ENCODE measurements at places on chromosomes 6 and 20. TPM values are rescaled to one million over a fixed set of nuclear protein-coding genes. Genes with fewer than 3 reads are reported as not detected.

GRCh38 chr6:167047554-167047953 lies 48.4 kb downstream of the CEP43 start:
- peak overlapping the region; percentile 76 for H3K27ac ChIP-seq
- H3K4me3 ChIP-seq: peak overlapping the region; percentile 34
- peaks cover 9% of the 10 kb centered on the region for H3K36me3 ChIP-seq

DNA sequence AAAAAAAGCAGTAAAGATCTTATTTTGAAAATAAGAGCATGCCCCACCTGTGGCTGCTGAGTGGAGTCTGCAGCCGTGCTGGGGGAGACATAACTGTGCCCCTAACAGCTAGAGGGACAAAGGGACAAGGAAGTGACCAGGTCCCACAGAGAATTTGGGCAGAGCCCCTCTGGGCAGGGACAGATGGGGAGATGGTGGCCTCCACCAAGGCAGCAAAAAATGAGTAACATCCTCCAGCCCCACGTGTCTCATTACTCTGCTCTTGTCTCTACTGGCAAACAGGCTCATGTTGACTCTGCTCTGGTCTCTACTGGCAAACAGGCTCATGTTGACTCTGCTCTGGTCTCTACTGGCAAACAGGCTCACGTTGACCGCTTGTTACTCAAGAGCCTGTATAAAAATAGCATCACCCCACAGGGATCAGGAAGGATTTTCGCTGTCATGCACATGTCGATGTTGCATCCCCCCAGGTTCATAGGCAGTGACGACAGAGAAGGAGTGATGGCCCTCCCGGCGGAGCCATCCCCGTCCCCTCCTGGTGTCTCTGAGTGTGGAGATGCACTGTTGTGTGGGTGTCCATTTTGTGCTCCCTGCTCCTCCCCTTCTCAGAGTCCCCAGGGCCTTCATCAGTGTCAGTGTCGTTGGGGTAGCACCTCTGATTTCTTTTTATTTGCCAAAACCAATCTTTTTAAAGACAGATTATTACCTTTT lies 17.3 kb upstream of the PCMTD2 start:
- no peak overlapping the region for H3K27ac ChIP-seq
- H3K27me3 ChIP-seq: peaks cover under 1% of the 10 kb centered on the region
- no peaks in the 10 kb centered on the region for H3K36me3 ChIP-seq
- H3K4me1 ChIP-seq: peaks cover 7% of the 10 kb centered on the region

GRCh38 chr20:49865559-49865958 lies 49.8 kb downstream of the SPATA2 start:
- peaks cover 31% of the 10 kb centered on the region for H3K36me3 ChIP-seq
- no peaks in the 10 kb centered on the region for H3K27me3 ChIP-seq
- DNase-seq: no peak
- peaks cover 3% of the 10 kb centered on the region for H3K4me1 ChIP-seq
- H3K4me3 ChIP-seq: no peak overlapping the region

DNA sequence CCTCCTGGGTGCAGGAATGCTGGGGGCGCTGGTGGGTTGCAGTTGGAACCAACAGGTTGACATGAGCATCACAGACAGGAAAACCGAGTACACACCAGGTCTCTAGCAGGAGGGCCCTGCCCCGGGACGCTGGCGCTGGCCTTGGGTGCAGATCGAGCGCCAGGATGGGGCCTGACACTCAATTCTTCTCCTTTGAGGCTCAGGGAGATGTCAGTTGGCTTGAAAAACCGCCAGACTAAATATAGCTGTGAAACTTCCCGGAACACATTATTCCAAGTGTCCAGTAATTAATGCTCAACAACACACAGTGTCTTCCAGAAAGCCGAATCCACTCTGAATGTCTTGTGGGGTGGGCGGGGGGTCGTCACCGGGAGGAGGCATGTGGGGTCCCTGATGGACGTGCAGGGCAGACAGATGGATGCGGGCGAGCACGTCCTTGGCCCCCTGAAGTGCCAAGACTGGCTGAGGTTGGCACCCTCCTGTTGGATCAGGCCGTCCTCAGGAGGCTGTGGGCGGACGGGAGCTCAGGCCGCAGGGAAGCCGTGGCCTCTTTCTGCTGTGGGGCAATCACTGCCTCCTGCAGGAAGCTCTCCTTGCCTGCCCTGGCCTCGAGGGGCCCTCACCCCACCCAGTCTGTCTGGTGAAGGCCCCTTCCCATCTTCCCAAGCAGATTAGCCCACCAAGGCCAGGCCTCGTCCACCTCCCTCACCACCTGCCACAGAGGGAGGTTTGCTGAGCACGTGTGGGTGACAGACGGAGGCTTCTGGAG lies 19.4 kb upstream of the GATA5 start:
- no peak overlapping the region for H3K27ac ChIP-seq
- H3K4me1 ChIP-seq: peaks cover 5% of the 10 kb centered on the region
- peaks cover 1% of the 10 kb centered on the region for H3K27me3 ChIP-seq

DNA sequence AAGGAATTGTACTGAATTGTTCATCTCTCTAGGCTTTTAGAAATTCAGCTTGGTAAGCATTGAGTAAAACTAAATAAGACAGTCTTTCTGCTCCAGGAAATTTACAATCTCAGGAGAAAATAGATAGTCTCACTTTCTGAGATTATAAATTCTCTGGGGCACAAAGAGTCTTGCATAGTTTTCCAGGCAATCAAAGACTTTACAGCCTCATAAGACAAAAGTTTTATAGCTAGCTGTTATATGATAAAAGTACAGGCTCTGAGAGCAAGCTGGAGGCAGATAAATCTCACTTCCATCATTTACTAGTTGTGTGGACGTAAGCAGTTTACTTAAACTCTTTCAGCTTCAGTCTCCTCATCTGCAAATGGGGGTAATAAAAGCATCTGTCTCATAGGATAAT lies 11.4 kb downstream of the FRK start:
- H3K4me3 ChIP-seq: no peak overlapping the region
- H3K27me3 ChIP-seq: peaks cover 8% of the 10 kb centered on the region
- no peak overlapping the region for H3K27ac ChIP-seq

GRCh38 chr6:3063733-3064700 lies 4.3 kb upstream of the RIPK1 start:
- peaks cover 32% of the 10 kb centered on the region for H3K4me1 ChIP-seq
- DNase-seq: peak; percentile 95
- peak overlapping the region; percentile 91 for H3K4me3 ChIP-seq
- peak overlapping the region; percentile 85 for H3K27ac ChIP-seq

GRCh38 chr20:41694796-41695195 lies 76.6 kb upstream of the CHD6 start:
- peaks cover 2% of the 10 kb centered on the region for H3K27me3 ChIP-seq
- no peaks in the 10 kb centered on the region for H3K36me3 ChIP-seq
- no peak for DNase-seq
- peak overlapping the region; percentile 77 for H3K27ac ChIP-seq
- peaks cover 13% of the 10 kb centered on the region for H3K4me1 ChIP-seq
- H3K4me3 ChIP-seq: no peak overlapping the region

- H3K36me3 ChIP-seq: no peaks in the 10 kb centered on the region
- no peak for DNase-seq
- no peak overlapping the region for H3K27ac ChIP-seq
- no peak overlapping the region for H3K4me3 ChIP-seq
- H3K4me1 ChIP-seq: no peaks in the 10 kb centered on the region
Observed at GRCh38 chr6:112906726-112907125, 559.6 kb downstream of the RFPL4B start.

GRCh38 chr6:83378621-83379388 lies 52.0 kb downstream of the ME1 start:
- no peak for DNase-seq
- peaks cover under 1% of the 10 kb centered on the region for H3K27me3 ChIP-seq
- H3K4me1 ChIP-seq: no peaks in the 10 kb centered on the region
- H3K36me3 ChIP-seq: no peaks in the 10 kb centered on the region
- H3K4me3 ChIP-seq: no peak overlapping the region
- no peak overlapping the region for H3K27ac ChIP-seq

DNA sequence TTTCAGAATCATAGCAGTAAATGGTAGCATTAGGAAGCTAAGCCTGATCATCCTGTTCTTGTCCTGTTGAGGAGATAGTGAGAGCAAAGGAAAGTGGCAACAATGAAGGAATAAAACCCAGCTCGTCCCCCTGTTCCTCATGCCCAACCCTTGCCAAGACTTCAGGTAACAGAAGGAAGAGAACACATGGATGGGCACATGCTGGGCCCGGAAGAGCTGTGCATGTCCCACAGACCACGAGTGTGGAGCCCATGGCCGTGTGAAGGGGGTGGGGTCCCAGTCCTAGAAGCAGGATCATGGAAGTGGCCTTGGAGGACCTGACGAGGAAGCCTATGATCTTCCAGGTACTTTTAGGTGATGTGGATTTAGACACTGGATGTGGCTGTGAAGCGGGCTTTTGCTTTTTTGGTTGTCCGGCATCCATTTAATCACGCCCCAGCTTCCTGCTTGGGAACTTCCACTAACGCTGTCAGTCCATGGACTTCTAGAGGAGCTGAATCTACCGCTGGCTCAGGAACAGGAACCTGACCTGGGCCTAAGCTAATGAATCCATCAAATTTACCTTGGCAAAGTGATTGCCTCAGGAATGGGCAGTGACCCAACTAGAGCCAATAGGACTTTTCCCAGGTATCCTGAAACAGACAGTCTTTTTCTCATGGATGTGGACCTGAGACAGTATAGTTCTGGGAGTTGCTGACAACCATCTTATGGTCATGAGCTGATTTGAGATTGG lies 79.3 kb upstream of the ARMC2 start:
- peaks cover 2% of the 10 kb centered on the region for H3K27me3 ChIP-seq
- peaks cover 7% of the 10 kb centered on the region for H3K4me1 ChIP-seq
- H3K36me3 ChIP-seq: no peaks in the 10 kb centered on the region

- no peaks in the 10 kb centered on the region for H3K36me3 ChIP-seq
- no peak overlapping the region for H3K4me3 ChIP-seq
- H3K27me3 ChIP-seq: no peaks in the 10 kb centered on the region
- no peak for DNase-seq
- no peak overlapping the region for H3K27ac ChIP-seq
Observed at GRCh38 chr6:48658915-48659314, 547.9 kb upstream of the PTCHD4 start.

- DNase-seq: peak; percentile 51
- H3K36me3 ChIP-seq: no peaks in the 10 kb centered on the region
- no peak overlapping the region for H3K4me3 ChIP-seq
- H3K27me3 ChIP-seq: peaks cover 5% of the 10 kb centered on the region
- no peak overlapping the region for H3K27ac ChIP-seq
Observed at GRCh38 chr6:44058617-44059358, 68.5 kb downstream of the MRPL14 start.

DNA sequence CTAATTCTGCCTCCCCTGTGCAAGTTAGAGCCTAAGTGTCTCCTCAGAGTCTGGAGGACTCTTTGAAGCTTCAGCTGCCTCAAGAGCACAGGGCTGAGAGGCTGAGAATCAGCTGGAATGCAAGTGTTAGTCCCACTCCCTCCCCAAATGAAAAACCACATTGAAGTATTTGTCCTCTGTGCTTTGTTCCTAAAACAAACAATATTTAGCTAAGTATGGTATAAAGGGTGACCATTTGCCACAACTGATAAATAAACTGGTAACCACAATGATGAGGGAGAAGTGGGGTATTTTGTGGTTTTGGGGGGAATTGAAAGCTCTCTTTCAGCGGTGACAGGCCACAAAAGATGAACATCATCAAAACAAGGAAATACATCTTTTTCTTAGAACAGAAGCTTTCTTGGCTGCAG lies 91.7 kb upstream of the HDDC2 start:
- H3K4me3 ChIP-seq: no peak overlapping the region
- no peak overlapping the region for H3K27ac ChIP-seq
- no peaks in the 10 kb centered on the region for H3K36me3 ChIP-seq
- peaks cover 16% of the 10 kb centered on the region for H3K27me3 ChIP-seq

- H3K36me3 ChIP-seq: no peaks in the 10 kb centered on the region
- peak; percentile 29 for DNase-seq
- no peak overlapping the region for H3K27ac ChIP-seq
- H3K4me3 ChIP-seq: no peak overlapping the region
Observed at GRCh38 chr20:60206259-60206658, 248.0 kb downstream of the CDH26 start.

- DNase-seq: no peak
- no peak overlapping the region for H3K4me3 ChIP-seq
- H3K4me1 ChIP-seq: peaks cover 16% of the 10 kb centered on the region
- H3K27ac ChIP-seq: no peak overlapping the region
- no peaks in the 10 kb centered on the region for H3K27me3 ChIP-seq
Observed at GRCh38 chr20:53399083-53399482, 194.6 kb downstream of the ZNF217 start.

- H3K36me3 ChIP-seq: peaks cover 1% of the 10 kb centered on the region
- no peak for DNase-seq
- no peaks in the 10 kb centered on the region for H3K27me3 ChIP-seq
- H3K4me3 ChIP-seq: no peak overlapping the region
Observed at GRCh38 chr6:2404211-2404929, 159.0 kb upstream of the GMDS start.

GRCh38 chr20:35592339-35592974 lies 23.2 kb upstream of the SPAG4 start:
- no peaks in the 10 kb centered on the region for H3K36me3 ChIP-seq
- H3K4me1 ChIP-seq: no peaks in the 10 kb centered on the region
- H3K27me3 ChIP-seq: no peaks in the 10 kb centered on the region
- H3K4me3 ChIP-seq: no peak overlapping the region
- DNase-seq: no peak

GRCh38 chr6:35302604-35303241 lies 5.1 kb downstream of the DEF6 start:
- H3K27me3 ChIP-seq: no peaks in the 10 kb centered on the region
- H3K4me1 ChIP-seq: peaks cover 74% of the 10 kb centered on the region
- H3K36me3 ChIP-seq: peaks cover 36% of the 10 kb centered on the region
- H3K27ac ChIP-seq: peak overlapping the region; percentile 96

- H3K27ac ChIP-seq: peak overlapping the region; percentile 100
- peak overlapping the region; percentile 80 for H3K4me3 ChIP-seq
- peaks cover 57% of the 10 kb centered on the region for H3K36me3 ChIP-seq
- DNase-seq: no peak
- peaks cover 66% of the 10 kb centered on the region for H3K4me1 ChIP-seq
- H3K27me3 ChIP-seq: no peaks in the 10 kb centered on the region
Observed at GRCh38 chr20:35661053-35661452, 3.6 kb downstream of the CPNE1 start.

- H3K27me3 ChIP-seq: no peaks in the 10 kb centered on the region
- no peak for DNase-seq
- H3K36me3 ChIP-seq: peaks cover 55% of the 10 kb centered on the region
- no peak overlapping the region for H3K4me3 ChIP-seq
Observed at GRCh38 chr6:35585658-35586057, 73.0 kb upstream of the TULP1 start.

GRCh38 chr20:42531508-42531961 lies 658.2 kb downstream of the PTPRT start:
- no peaks in the 10 kb centered on the region for H3K4me1 ChIP-seq
- H3K36me3 ChIP-seq: no peaks in the 10 kb centered on the region
- DNase-seq: no peak
- H3K27ac ChIP-seq: no peak overlapping the region

GRCh38 chr6:57040011-57040410 lies 6.5 kb upstream of the KIAA1586 start:
- no peak overlapping the region for H3K27ac ChIP-seq
- peak; percentile 28 for DNase-seq
- no peaks in the 10 kb centered on the region for H3K4me1 ChIP-seq
- no peaks in the 10 kb centered on the region for H3K36me3 ChIP-seq
- peaks cover 23% of the 10 kb centered on the region for H3K27me3 ChIP-seq

Gene CCN6
- total RNA-seq: 0.32 TPM

Gene CALHM6
- 10.0 TPM for total RNA-seq

Gene CPXM1
- total RNA-seq: 2.7 TPM

Gene STMN3
- total RNA-seq: 15.4 TPM

Gene SLC22A16
- total RNA-seq: not detected

Gene TMEM200A
- total RNA-seq: 0.21 TPM

Gene INSM1
- 6.1 TPM for total RNA-seq

Gene GSTA4
- total RNA-seq: 28.9 TPM

Gene MCCD1
- not detected for total RNA-seq

Gene SMOC2
- not detected for total RNA-seq

Gene MMUT
- 14.8 TPM for total RNA-seq

Gene ARMC2
- total RNA-seq: 3.9 TPM

Gene TNFRSF21
- 2.8 TPM for total RNA-seq

Gene HLA-DRB5
- 4.1 TPM for total RNA-seq

Gene MEI4
- total RNA-seq: not detected
